ENCODE measurements at places on chromosomes 12 and 14. TPM values are rescaled to one million over a fixed set of nuclear protein-coding genes. Genes with fewer than 3 reads are reported as not detected.

The ANO2 gene
- total RNA-seq, result 2.3 TPM

The CIROP gene
- not detected for total RNA-seq

The P2RX2 gene
- not detected for total RNA-seq

The MYL2 gene
- total RNA-seq, result 1.1 TPM

The CD69 gene
- total RNA-seq, result not detected
